ENCODE measurements at places on chromosomes 3 and 15.

DNA sequence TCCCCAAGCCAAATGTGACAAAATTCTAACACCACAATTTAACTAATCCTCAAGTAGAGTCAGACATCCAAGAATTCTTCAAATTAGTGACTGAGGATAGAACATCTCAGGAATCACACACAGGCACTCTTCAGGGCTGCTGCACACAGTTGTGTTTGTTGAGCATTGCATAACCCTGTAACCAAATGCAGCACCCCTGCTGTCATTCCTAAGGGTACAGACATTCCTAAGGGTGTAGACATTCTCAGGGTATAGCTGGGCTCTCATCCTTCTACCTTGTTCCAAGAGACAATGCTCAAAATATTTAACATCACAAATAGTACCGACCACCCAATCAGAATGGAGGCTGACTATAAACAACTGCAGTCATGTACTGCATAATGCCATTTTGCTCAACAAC, 107.1 kb upstream of the UBE2E2 start:
- DNase-seq: no peak

GRCh38 chr15:96766366-96766765, 435.9 kb downstream of the NR2F2 start:
- no peak for DNase-seq

- no peak for DNase-seq
Measured at GRCh38 chr3:186386883-186387560, 25.0 kb upstream of the DGKG start.

DNA sequence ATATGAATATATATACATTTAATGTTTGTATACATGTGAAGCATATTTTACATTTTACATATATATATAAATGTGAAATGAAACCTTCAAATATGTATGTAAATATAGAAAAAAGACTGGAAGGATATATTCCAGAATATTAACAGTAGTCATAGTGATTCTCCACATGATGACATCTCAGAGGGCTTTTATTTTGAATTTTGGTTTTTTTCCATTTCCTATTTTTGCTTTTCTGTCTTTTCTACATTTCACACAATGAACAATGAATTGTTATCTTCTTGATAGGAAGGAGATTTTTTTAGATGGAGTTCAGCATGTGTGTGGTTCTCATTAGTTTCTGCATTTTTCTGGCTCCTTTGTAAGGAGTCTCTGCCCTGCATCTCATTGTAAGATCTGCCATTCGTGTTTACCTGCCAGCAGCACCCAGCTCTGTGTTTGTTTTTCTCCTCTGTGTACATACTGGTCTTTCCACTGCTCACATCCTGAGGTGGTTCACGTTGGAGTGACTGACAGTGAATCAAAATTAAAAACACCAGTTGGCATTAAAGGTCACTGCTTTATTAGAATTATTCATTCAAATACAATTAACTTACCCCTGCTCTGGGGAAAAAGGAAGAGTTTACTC, 425.3 kb upstream of the MDFIC2 start:
- DNase-seq: no peak
